ENCODE measurements at places on chromosomes 2 and 18. TPM values are rescaled to one million over a fixed set of nuclear protein-coding genes. Genes with fewer than 3 reads are reported as not detected.
A peak's percentile ranks its signal among the peaks of the same experiment; 100 is the strongest.

DNA sequence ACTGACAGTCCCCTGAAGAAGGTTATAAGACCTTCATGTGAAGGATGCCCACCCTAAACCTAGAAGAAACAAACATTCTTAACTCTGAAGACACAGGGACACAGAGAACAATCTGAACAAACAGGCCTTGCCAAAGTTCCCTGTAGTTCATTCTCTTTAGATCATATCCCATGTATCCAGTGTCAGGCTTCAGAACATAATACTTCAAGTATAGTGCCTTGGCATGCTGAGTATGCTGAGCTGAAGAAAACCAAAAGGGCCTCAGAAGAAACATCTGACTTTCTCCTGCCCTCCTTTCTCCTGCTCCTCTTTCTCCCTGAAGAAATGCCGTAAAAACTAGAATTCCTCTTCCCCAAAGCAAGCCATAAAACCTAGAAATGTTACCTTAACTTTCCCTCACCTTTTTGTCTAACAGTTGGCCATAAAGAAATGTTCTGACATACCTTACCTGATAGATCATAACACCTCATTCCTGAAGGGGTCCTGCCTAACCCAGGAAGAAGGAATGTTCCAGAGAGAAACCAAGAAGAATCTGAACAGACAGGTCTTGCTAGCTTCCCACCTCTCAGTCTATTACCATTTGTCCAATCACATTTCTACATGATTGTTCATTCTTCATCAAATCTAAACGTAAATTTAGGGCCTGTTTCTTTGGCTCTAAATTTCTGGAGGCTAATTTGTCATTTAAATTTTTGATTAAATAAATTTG is 160.1 kb upstream of the ZC3H15 start:
- no peak overlapping the region for H3K27ac ChIP-seq
- no peaks in the 10 kb centered on the region for H3K27me3 ChIP-seq
- no peak overlapping the region for H3K4me3 ChIP-seq
- no peaks in the 10 kb centered on the region for H3K36me3 ChIP-seq

- no peaks in the 10 kb centered on the region for H3K36me3 ChIP-seq
- H3K27ac ChIP-seq: peak overlapping the region; percentile 80
- no peaks in the 10 kb centered on the region for H3K27me3 ChIP-seq
- no peak overlapping the region for H3K4me3 ChIP-seq
Measured at GRCh38 chr2:27915191-27915590, 24.7 kb downstream of the BABAM2 start.

GRCh38 chr2:185618625-185619024 is 120.0 kb upstream of the FSIP2 start:
- no peaks in the 10 kb centered on the region for H3K27me3 ChIP-seq
- no peaks in the 10 kb centered on the region for H3K4me1 ChIP-seq
- H3K27ac ChIP-seq: no peak overlapping the region
- no peak for DNase-seq
- H3K4me3 ChIP-seq: no peak overlapping the region

- no peaks in the 10 kb centered on the region for H3K27me3 ChIP-seq
- DNase-seq: no peak
- H3K4me1 ChIP-seq: no peaks in the 10 kb centered on the region
- no peak overlapping the region for H3K4me3 ChIP-seq
- H3K36me3 ChIP-seq: no peaks in the 10 kb centered on the region
- H3K27ac ChIP-seq: no peak overlapping the region
Measured at GRCh38 chr18:2138552-2138951, 432.8 kb downstream of the METTL4 start.

DNA sequence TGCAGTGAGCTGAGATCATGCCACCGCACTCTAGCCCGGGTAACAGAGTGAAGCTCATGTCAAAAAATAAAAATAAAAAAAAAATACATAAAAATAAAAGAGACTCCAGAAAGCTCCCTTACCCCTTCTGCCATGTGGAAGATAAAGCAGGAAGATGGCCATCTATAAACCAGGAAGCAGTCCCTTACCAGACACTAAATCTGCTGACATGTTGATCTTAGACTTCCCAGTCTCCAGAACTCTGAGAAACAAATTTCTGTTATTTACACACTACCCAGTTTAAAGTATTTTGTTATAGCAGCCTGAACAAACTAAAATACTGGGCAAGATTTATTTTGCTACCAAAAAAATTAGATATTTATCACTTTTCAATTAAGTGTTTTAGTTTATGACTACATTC is 136.2 kb upstream of the SMAD7 start:
- no peaks in the 10 kb centered on the region for H3K4me1 ChIP-seq
- H3K27ac ChIP-seq: no peak overlapping the region
- H3K4me3 ChIP-seq: no peak overlapping the region

GRCh38 chr2:120236791-120237190 is 13.6 kb upstream of the TMEM185B start:
- no peaks in the 10 kb centered on the region for H3K36me3 ChIP-seq
- no peaks in the 10 kb centered on the region for H3K27me3 ChIP-seq
- H3K4me1 ChIP-seq: peaks cover 17% of the 10 kb centered on the region

DNA sequence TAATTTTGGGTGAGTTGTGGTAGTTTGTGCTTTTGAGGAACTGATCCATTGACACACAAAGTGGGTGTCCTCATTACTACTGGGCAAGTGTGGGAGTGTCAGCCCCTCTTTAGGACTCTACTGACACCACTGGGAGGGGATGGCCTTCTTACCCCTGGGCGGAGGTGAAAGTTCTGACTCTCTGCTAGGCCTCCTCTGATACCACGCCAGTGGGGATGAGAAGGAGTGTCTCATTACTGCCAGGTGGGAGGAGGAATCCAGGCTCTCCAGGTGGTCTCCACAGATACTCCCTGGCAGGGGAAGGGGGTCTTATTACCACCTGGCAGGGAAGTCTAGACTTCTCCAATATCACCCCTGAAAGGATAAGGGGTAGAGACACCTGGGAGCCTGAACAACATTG is 9.1 kb downstream of the LCLAT1 start:
- no peaks in the 10 kb centered on the region for H3K4me1 ChIP-seq
- H3K27me3 ChIP-seq: no peaks in the 10 kb centered on the region
- H3K27ac ChIP-seq: no peak overlapping the region

DNA sequence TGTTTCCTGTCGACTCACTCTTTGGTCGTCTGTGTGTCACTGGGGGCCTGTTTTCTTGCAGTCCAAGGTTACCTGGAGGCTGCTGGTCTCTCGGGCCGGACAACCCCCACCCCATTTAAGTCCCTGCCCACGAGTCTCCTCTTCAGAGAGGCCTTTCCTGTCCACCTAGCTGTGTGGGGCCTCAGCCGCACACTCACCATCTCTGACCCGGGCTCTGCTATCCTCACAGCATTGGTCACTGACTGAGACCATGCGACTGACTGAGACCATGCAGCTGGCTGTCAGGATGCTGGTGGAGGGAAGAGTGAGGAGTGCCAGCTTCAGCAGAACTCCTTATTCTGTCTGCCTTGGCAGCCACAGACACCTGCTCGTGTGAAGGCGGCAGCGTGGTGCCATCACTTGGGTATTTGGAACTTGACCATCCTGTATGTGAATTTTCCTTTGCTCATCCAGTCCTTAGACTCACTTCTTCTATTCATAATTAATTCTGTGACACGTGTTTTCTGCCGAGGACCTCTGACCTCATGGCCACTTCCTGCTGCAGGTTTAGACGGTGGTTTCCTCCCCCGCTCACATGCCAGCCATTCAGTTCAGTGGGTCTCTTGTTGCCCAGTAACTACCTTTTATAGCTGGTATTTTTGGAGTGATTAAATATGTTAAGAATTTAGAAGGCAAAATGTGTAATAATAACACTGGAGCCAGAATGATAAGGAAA is 47.5 kb upstream of the ASB1 start:
- no peak overlapping the region for H3K27ac ChIP-seq
- no peaks in the 10 kb centered on the region for H3K4me1 ChIP-seq
- H3K27me3 ChIP-seq: no peaks in the 10 kb centered on the region
- no peak overlapping the region for H3K4me3 ChIP-seq

DNA sequence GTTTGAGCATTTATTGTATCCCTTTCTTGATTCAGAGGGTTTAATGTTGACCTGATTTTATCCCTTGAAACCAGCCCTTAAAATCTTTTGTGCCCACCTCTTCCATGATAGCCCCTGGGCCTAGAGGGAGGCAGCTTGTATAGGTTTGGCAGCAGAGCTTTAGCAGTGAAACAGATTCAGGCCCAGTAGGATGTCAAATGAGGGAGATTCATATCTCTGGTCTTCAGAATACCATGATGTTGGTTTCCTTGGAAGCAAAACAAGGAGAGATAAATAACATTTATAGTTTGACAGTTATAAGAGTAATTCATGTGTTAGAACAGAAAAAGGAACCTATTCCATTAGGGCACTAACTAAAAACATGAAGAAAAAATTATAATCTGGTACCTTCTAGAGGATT is 649.2 kb downstream of the METTL4 start:
- no peaks in the 10 kb centered on the region for H3K36me3 ChIP-seq
- no peaks in the 10 kb centered on the region for H3K4me1 ChIP-seq
- no peak overlapping the region for H3K4me3 ChIP-seq

DNA sequence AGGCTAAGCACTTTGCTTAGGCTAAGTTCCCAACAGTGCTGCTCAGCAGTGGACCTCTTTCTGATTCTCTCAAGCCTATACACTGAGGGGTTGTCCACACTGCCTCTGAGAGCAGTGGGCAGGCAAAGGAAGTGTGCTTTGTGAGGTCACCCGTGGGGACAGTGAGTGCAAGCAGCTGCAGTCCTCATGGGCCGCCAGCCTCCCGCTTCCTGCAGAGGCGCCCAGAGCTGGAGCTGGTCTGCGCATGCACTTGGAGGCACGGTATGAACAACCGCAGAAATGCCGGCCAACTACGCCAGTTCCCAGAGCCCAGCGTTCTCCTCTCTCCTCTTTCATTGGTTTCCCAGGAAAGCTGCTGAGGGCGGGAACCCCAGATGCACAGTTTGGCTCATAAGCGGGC is 149.5 kb upstream of the DLX2 start:
- H3K4me1 ChIP-seq: peaks cover 3% of the 10 kb centered on the region
- no peaks in the 10 kb centered on the region for H3K36me3 ChIP-seq

DNA sequence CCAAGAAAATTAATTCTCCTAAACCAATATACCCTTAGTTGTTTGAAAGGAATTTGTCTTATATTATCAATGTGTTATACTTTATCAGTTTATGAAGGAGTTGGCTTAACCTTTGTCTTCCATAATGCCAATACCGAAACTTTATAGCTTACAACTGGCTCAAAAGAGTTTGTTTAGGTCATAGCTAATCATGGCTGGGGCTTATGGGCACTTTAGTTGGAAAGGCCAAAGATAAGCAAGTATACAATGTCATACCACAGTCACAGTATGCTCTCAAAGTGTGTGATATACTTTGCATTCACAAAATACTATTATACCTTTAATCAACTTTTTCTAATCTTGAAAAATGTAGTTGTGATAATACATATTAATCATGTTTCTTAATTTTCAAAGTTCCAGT is 2.3 kb downstream of the KLHL41 start:
- H3K4me3 ChIP-seq: no peak overlapping the region
- H3K27ac ChIP-seq: no peak overlapping the region
- no peak for DNase-seq

- H3K4me3 ChIP-seq: no peak overlapping the region
- H3K27me3 ChIP-seq: no peaks in the 10 kb centered on the region
- H3K27ac ChIP-seq: no peak overlapping the region
- no peaks in the 10 kb centered on the region for H3K36me3 ChIP-seq
- H3K4me1 ChIP-seq: no peaks in the 10 kb centered on the region
- DNase-seq: no peak
Measured at GRCh38 chr2:207419331-207419730, 110.4 kb upstream of the CREB1 start.

DNA sequence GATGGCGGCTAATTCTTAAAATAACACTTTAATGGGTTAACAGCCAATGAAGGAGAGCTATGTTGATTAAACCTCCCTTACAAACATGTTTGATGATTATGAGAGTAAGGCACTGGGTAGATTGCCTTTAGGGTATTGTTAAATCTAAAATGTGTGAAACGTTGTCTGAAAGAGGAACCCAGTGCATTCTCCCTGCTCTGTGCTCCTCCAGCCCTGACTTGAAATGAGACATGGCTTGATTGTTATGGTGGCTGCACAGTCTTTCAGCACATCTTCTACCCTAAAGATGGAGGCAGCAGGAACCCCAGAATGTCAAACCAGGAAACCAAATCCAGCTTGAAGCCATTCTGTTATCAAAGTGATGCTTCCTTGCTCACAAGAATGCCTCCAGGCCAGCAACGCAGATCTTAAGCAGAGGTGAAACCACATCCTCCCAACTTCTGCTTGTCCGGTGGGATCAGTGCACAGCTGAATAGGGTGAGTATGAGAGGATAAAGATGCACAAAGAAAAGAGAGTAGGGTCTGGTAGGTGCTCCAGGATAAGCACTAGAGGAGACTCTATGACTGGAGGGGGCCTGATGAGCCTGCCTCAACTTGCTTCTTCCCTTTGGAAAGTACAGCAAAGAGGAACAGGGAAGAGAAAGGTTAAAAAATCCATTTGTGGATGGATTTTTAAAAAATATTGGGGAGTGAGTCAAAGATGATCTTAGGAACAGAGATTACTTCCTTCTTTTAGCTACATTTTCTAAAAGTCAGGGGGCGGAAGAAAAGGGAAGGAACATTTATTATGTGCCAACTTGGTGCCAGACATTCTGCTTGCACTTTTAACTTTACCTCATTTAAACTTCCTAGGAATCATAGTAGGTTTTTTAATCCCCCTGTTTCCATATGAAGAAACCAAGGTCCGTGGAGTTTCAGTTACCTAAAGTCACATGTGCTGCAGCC is 523.0 kb downstream of the TXNL1 start:
- H3K27me3 ChIP-seq: no peaks in the 10 kb centered on the region
- H3K27ac ChIP-seq: no peak overlapping the region
- H3K36me3 ChIP-seq: no peaks in the 10 kb centered on the region
- DNase-seq: no peak

DNA sequence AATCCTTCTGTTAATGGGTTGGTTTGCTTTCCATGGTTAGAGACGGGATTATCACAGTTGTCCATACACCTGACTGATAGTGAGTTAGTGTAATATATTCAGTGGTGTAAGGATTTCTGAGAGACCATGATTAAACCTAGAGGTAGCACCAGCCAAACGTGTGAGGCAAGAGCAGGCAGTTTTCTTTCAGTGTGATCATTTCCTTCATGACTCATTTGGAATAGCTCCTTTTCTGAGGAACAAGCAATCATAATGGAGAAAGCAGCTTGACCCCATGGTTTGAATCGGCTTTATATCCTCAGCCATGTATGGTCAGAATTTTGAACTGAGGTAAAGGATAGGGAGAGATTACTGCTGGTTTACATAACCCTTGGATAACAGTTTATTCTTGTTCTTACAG is 2.9 kb downstream of the MXD1 start:
- peak overlapping the region; percentile 56 for H3K27ac ChIP-seq
- H3K4me1 ChIP-seq: peaks cover 29% of the 10 kb centered on the region
- DNase-seq: peak; percentile 46
- H3K36me3 ChIP-seq: no peaks in the 10 kb centered on the region
- H3K27me3 ChIP-seq: no peaks in the 10 kb centered on the region

DNA sequence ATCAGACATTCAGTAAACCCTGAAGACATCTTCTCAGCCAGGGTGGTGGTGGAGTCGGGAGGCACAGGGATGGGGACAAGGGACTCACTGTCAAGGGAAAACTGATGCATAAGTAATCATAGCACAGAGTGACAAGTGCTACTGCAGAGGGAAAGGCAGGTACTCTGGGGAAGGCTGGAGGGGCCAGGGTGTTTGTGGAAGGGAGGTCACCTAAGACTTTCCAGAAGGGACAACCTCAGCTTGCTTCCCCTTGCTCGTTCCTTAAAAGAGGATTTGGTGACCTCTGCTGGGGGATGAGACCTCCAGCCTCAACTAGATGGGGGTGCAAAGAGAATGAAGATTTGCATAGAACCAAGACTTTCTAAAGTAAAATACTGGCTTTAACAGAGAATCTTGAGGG is 99.5 kb downstream of the SLC4A3 start:
- no peaks in the 10 kb centered on the region for H3K36me3 ChIP-seq
- DNase-seq: no peak
- H3K27me3 ChIP-seq: no peaks in the 10 kb centered on the region
- no peak overlapping the region for H3K27ac ChIP-seq
- no peak overlapping the region for H3K4me3 ChIP-seq
- H3K4me1 ChIP-seq: no peaks in the 10 kb centered on the region

The RAPH1 gene
- 24.8 TPM for total RNA-seq

The SERPINB13 gene
- not detected for total RNA-seq
